ENCODE measurements at places on chromosomes 1 and 21. TPM values are rescaled to one million over a fixed set of nuclear protein-coding genes. Genes with fewer than 3 reads are reported as not detected.
A peak's percentile ranks its signal among the peaks of the same experiment; 100 is the strongest.

DNA sequence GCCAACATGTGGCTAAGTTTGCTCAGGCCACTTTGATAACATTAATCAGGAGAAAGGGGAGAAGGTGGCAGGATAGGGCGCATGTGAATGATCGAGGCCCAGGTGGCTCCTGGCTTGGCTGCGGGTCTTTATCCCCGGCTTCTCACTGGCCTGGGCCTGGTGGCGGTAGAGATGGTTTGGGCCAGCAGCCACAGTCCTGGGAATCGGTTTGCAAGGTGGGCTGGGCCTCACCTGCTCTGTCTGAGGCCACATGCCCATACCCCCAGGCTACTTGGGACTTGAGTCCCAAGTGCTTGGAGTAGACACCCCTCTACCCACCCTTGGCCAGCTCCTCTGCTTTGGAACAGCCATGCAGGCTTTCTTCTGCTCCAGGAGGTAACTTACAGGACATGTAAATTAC is 49.7 kb upstream of the DISP3 start:
- no peak for DNase-seq

GRCh38 chr1:192967211-192967877 is 91.8 kb downstream of the UCHL5 start:
- no peak for DNase-seq

DNA sequence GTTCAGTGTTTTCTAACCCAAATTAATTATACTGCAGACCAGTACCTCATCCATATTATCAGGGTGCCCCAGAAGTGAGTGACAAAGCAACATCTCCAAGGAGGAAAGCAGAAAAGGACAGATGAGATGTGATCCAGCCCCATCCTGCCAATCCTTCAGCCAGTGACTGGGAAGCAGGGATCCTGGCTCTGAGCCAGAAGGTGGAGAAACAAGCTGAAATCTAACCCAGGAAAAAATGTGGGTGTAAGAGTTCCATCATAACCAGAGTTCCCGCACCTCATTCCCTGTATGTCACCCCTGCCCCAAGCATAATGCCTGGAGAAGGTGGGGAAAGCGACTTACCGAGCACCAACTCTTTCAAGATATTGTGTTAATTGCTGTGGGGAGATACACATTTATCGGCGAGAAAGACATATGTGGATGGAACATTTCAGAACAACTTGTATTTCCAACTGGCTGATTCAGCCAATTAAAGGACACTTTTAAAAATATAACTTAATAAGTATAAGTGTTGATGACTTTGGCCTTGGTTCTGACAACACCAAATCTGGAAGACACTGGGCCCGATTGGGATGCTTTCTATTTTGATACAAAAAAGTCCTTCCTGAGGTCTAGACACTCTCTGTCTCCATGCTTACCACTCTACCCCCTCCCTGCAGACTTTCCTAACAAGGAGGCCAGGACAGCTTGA is 14.9 kb downstream of the PLEKHA6 start:
- DNase-seq = no peak

DNA sequence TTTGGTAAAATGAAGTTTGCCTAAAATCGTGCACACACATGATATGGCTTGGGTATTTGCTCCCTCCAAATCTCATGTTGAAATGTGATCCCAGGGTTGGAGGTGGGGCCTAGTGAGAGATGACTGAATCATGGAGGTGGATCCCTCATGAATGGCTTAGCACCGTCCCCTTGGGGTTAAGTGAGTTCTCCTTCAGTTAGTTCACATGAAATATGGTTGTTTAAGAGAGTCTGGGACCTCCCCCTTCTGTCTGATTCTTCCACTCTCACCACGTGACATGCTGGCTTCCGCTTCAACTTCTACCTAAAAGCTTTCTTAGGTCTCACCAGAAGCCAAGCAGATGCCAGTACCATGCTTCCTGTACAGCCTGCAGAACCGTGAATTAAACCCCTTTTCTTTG is 58.4 kb downstream of the SIPA1L2 start:
- DNase-seq = no peak

- no peak for DNase-seq
These were observed 26.0 kb downstream of the RGS1 start for GRCh38 chr1:192601567-192601966.

- no peak for DNase-seq
These were observed 79.9 kb downstream of the LACTBL1 start for GRCh38 chr1:22892789-22893188.

- DNase-seq = no peak
These were observed 20.7 kb upstream of the ADARB1 start for GRCh38 chr21:45053561-45054226.

DNA sequence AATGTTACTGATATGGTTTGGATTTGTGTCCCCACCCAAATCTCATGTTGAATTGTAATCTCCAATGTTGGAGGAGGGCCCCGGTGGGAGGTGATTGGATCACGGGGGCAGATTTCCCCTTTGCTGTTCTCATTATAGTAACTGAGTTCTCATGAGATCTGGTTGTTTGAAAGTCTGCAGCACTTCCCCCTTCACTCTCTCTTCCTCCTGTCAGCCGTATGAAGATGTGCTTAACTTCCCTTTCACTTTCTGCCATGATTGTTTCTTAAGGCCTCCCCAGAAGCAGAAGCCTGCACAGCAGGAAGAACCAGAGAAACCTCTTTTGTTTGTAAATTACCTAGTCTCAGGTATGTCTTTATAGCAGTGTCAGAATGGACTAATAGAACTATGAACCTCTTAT is 28.4 kb downstream of the TRIM33 start:
- DNase-seq = peak; percentile 11

GRCh38 chr1:243416495-243416894 is 160.7 kb downstream of the SDCCAG8 start:
- no peak for DNase-seq

GRCh38 chr1:192476802-192477298 is 98.7 kb upstream of the RGS1 start:
- DNase-seq = peak; percentile 12

- no peak for DNase-seq
These were observed 16.6 kb downstream of the NUDC start for GRCh38 chr1:26938004-26938658.

DNA sequence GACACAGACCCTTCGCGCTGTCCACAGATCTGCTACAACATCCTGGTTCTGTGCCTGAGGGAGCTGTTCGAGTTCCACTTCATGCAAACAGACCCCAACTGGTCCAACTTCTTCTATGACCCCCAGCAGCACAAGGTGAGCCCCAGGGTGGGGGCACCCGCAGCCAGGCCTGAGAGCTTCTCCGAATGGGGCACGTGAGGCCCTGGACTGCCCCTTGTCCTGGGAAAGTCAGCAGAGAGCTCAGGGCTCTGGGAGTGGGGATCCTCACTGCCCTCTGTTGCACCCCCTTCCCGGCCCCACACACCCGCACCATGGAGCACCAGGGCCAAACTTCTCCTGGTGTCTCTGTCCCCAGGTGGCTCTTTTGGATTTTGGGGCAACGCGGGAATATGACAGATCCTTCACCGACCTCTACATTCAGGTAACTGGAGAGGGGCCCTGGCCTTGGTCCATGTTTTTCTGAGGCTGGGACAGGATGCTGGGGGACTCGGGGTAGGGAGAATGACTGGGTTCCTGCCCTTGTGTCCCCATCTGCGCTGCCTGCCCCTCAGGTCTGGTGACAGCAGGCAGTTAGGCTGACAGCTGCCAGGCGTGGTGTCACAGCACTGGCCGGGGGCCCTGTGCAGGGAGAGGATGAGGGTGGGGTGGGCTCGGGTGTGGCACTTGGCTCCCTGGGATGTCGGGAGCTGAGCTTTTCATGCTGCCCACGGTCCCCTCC is 44.6 kb downstream of the COQ8A start:
- DNase-seq = no peak

Gene HMCN1
- total RNA-seq = 29.6 TPM

Gene MNDA
- 15.9 TPM for total RNA-seq

Gene AK2
- total RNA-seq = 82.6 TPM

Gene PYHIN1
- 5.8 TPM for total RNA-seq
